ENCODE measurements at places on chromosomes 11 and 22.

DNA sequence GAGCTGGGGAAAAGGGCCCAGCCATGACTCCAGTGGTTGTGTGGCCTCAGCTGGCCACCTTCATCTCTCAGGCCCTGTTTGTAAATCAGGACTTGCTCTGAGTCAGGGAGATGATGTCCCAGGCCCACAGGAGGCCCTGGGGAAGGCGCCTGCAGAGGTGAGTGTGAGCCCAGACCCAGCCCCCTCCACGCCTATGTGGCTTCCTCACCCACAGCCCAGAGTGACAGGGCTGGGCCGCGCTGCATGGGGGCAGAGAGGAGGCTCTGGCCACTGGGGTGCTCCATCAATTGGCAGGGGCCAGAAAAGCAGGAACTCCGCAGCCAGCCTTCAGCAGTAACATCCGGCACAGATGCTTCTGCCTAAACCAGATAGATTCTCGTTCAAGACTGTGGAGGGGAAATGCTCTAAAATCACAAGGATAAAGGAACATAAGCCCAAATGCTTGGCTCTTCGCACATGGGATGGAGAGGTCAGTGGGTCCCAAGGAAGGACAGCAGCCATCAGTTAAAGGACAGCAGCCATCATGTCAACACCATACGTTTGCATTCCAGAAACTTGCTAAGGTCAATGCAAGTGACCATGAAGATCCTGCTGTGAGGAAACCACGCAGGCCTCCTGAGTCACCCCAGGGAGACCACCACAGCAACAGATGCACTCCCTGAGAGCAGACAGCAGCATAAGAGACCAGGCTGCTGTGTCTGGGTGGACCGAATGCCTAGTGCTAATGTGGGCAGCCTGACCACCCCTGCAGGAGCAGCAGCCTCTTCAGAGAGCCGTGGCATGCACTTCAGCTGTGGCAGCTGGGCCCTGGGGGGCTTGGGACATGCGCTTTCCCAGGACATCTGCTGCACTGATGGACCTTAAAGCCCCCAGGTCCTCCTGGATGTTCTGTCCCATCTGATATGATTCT, 28.3 kb downstream of the OSBPL5 start:
- DNase-seq, result no peak

GRCh38 chr11:68841718-68842426, at the start of gene CPT1A:
CPT1A (minus strand) TSS chr11:68841916; CDS start chr11:68815474, 26,442 bp downstream.
- no peak for DNase-seq

- no peak for DNase-seq
Observed at GRCh38 chr11:117011541-117011898, 86.7 kb downstream of the SIK3 start.

DNA sequence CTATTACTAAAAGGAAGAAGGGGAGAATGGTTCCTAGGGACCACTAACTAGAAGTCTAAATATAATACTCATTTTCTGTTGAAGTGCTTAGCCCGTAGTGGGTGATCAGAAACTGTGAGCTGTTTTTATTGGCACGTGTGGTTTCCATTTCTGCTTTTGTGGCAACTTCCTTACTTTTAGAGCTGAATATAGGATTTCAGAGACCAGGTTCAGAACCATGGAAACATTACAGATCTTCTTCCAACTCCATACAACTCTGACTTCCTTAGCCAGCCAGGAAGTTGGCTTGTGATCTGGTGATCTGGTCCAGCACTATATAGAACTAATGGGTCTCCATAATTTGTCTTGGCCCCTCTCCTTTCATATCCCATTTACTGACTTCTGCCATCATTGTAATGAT, 2.6 kb upstream of the ME3 start:
- DNase-seq, result no peak

DNA sequence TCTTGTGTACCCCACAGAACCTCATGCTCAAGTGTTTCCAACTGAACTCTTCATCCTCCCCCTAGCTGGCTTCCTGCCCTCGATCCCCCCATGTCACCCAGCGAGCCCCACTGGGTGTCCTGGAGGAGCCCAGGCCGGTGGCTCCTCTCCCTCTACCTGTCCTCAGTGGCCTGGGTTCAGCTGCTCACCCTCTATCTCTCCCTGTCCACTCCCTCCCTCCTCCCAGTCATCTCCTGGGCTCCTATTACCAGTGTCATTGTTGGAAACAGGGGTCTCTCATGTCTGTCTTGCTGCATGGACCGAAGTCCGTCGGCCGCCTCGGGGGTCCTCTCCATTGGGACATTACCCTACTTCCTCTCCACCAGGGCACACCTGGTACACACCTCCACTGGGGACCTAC, 12.9 kb upstream of the MPPED1 start:
- DNase-seq, result no peak

DNA sequence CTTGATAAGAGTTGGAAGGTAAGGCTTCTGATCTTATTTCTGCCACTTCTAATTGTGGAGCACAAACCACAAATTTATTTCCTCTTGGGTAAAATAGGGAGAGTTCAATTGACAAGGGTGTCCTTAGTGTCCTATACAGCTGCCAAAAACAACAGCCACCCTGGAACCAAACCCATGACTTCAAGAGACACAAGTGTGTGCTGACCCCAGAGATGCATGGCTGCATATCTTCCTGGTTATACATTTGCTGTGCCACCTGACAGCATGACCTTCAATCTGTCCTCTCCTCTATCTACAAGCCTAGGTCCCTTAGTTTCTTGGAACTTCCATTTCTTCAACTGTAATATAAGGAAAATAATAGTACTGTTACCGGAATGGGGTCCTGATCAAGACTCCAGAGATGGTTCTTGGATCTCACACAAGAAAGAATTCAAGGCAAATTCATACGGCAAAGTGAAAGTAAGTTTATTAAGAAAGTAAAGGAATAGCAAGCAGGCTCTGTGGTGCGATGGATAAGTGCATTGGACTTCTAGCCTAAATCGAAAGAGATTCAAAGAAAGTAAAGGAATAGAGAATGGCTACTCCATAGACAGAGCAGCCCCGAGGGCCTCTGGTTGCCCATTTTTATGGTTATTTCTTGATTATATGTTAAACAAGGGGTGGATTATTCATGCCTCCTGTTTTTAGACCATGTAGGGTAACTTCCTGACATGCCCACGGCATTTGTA, 15.5 kb upstream of the TMEM123 start:
- no peak for DNase-seq

DNA sequence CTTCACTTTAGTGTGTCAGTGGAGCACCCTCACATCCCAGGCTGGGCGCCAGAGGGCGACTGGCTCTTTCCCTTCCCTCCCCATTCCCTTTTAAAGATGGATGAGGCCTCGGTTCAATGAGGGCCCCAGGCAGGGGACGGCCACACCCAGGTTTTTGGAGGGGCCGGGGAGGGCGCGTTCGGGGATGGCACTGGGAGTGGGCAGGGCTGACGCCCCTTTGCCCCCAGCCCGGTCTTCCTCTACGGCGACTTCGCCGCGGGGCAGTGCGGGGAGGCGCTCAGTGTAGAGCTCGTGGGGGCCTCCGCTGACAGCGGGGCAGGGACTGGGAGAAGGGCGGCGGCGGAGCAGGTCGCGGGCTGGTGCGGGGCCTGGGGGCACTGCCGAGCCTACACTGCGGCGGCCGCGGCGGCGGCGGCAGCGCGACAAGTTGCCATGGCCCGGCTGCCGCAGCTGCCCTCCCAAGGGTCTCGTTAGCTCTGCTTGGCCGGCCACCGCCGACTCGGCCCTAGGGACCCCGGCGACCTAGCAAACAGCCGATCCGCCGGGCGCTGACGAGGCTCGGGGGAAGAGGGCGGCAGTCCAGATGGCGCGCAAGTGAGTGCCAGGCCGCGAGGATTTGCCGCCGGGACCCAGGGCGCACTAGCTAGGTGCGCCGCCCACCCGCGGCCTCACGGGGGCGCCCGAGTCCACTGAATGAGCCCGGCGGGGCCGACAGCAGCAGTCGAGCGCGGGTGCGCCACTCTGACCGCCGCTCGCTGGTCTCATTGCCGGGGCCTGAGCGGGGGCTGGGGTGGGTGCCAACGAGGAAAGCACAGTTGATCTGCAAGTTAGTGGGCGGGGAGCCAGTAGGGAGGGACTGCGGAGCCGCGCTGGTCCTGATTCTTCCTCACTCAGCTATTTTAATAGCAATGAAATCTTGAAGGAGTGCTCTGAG, 92.7 kb downstream of the RRM1 start:
- peak; percentile 53 for DNase-seq

- DNase-seq, result no peak
Observed at GRCh38 chr11:59997800-59998199, 19.2 kb upstream of the OOSP4B start.

DNA sequence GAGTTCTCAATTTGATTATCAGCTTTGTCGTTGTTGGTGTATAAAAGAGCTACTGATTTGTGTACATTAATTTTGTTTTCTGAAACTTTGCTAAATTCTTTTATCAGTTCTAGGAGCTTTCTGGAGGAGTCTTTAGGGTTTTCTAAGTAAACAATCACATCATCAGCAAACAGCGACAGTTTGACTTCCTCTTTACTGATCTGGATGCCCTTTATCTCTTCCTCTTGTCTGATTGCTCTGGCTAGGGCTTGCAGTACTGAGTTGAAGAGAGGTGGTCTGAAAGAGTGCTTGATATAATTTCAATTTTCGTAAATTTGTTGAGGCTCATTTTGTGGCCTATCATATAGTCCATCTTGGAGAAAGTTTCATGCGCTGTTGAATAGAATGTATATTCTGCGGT, 213.0 kb downstream of the DLG2 start:
- DNase-seq, result no peak

Data from NCI-H1048 (cell line).